Astrocyte of the hippocampus (primary cell): ENCODE measurements at places on chromosomes 3 and 15.

- no peak for DNase-seq
Observed at GRCh38 chr15:74933573-74933972, 4.3 kb downstream of the COX5A start.

DNA sequence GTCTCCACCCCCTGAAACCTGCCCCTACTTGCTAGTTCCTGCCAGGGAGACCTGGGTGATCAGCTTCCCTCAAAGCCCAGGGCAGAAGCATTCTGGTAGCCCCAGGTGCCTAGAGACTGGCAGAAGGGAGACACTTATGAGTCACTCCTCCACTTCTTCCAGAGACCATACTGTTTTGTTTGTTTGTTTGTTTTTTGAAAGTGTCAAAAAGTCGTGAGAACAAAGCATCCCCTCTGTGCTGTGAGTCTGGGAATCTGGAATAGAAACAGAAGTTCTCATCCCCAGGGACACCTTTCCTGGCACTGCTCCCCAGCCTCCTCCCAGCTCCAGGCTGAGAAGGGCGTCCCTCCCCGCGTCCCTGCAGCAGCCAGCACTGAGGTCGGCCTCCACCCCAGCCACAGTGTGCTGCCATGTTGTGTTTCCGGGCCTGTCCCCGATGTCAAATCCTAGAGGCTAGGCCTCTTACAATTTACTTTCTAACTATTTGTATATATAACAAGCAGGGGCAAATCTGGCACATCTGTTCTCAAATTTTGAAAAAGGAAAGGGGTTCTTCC, 573.0 kb downstream of the RBMS3 start:
- no peak for DNase-seq

GRCh38 chr3:184512621-184513020, 49.0 kb upstream of the EPHB3 start:
- DNase-seq, result no peak

DNA sequence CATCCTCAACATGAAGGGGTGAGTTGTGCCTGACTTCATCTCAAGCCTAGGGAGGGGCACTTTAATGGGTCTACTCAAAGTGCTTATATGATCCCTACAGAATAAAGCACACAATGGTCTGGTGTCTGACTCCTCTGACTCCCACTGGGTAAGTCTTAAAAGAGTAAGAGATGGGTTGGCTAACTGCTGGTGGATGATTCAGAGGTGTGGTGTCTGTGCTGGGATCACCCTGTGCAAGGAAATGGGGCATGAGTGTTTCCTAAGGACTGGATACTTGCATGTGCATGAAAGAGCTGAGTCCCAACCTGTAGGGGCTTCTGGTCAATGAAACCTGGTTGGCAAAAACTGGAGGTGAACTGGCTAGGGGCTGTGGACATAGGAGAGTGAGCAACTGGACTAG, 158.8 kb downstream of the IL20RB start:
- DNase-seq, result no peak

GRCh38 chr3:172815857-172816256, 65.3 kb downstream of the ECT2 start:
- DNase-seq, result no peak

DNA sequence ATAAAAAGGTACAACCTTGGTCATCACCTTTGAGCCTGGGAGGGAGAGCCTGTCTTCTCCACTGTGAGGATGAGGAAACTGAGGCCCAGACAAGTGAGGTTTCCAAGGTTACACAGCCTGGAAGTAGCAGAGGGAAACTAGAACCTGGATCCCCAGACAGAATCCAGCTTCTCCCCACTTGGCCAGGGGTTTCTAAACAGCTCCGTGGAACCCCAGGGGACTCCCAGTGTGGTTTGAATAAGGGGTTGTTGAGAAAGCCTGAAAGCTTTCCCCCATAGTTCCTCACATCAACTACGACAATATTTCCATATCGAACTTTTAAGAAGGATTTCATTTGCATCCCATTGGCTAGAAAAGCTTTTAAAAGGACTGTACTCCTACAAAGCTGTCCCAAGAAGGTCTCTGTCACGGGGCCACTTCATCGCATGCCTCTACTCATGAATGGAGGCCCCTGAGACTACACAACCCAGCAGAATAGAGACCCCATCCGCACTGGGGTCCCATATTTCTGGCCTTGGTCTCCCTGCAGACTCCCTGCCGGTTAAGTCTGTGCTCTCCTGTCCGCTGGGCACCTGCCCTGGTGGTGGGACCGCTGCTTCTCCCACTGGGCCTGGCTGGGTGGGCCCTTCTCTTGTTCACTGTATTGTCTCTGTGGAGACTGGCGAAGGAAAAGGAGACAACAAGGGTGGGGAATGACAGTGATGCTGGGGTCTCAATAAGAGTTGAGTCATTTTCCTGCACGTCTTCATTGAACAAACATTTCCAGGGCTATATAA, 178.5 kb downstream of the SMAD6 start:
- no peak for DNase-seq

- no peak for DNase-seq
Observed at GRCh38 chr3:108485146-108485545, 25.2 kb downstream of the MYH15 start.

DNA sequence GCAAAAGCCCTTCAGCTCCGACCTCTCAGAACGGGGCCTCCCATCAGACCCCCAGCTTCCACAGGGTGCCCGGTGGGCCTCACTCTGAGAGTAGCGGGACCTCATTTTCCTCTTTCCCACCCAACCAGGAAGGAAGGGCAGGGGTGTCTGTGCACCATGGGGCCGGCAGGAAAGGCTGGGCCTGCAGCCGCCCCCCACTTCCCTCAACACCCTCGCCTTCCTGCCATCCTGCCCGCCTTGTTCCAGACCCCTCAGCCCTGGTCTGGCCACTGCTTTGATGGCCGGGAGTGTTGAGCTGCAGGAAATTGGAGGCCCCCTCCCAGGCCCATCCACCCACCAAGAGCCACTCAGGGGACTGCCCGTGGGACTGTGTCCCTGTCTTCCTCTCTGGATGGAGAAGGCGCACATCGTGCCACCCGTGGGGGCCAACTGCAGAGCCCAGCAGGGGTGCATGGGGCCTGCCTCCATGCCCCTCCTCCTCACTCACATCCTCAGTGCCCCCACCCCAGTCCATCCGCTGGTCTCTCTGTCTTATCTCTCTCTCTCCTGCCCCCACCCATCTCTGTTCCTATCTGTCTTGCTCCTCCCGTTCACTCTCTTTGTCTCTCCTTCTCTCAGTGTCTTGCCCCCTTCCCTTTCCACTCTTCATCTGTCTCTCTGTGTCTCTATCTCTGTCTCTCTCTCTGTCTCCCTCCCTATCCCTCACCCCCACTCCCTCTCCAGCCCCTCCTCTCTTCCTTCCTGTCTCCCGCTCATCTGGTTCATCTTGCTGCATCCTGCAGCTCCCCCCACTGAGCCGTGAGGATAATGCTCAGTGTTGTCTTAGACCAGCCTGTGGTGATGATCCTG, 1.8 kb upstream of the PLXND1 start:
- DNase-seq, result peak; percentile 40

- no peak for DNase-seq
Observed at GRCh38 chr3:101141135-101141534, 147.9 kb upstream of the ABI3BP start.

DNA sequence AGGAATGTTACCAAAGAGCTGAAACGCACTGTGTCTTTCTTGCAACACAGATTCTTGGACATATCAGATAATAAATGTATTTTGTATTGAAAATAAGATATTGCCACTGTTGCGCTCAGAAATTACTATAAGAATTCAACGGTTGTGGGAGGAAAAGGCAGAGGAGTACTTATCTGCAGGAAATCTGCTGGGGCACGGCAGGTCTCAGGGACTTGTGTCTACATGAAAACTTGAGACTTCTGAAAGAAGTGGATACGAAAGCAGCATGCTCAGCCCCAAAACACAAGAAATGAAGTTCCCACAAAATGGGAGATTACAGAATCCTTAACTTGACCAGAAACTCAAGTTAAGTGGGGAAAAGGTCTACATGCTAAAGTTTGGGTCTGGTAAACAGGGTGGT, 86.5 kb downstream of the IGSF11 start:
- DNase-seq, result no peak

DNA sequence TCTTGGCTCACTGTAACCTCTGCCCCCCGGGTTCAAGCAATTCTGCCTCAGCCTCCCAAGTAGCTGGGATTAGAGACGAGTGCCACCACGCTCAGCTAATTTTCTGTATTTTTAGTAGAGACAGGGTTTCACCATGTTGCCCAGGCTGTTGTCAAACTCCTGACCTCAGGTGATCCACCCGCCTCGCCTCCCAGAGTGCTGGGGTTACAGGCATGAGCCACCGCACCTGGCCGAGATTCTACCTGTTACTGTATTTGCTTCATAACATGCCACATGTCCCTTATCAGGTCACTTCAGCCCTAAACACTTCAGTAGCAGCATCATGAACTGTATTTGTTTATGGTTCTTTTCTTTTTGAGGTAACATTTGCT, 7.5 kb upstream of the LCTL start:
- DNase-seq, result no peak

DNA sequence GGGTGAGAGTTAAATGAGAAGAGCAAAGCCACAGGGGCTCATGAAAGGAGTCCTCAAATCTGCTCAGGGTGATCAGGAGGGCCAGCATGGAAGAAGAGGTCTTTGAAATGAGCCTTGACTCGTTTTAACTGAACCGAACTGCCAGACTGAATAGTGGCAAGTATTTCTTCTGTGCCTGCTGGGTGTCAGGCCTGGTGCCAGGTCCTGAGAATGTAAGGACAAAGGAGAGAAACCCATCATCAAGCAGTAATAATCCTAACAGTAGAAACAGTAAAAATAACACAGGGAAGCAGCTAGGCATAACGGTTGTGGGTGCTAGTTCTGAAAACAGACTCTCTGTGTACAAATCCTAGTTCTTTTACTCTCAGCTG, 40.4 kb upstream of the SMAD3 start:
- DNase-seq, result peak; percentile 44

- no peak for DNase-seq
Observed at GRCh38 chr3:69752241-69752640, 13.0 kb downstream of the MITF start.

GRCh38 chr3:172562871-172563865, 39.9 kb upstream of the TNFSF10 start:
- DNase-seq, result peak; percentile 75

DNA sequence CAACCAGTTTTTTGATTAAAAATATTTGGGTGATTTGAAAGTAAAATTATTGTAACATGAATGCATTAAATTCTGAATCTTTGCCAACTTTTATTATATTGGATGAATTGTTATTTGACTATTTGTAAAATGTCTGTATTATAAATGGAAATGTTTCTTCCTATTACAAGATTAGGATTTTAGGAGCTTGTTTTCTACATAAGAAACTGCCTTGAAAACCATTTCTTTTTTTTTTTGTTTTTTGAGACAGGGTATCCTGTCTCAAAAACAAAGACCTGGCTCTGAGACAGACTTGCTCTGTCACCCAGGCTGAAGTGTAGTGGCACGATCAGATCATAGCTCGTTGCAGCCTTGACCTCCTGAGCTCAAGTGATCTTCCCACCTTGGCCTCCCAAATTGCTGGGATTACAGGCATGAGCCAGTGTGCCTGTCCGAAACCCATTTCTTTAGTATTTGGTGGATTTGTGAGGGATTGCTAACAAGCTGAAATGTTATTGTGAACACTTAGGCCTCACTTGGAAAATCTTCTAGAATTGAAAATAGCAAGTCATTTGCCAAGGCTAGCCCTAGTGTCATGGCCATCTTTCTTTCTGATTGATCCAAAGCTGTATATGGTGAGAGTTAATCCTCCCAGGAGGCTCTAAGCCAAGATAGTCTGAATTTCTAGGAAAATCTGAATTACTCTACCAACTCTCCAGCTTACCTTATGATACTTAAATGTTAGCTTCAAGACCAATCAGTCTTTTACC, 100.3 kb downstream of the FNDC3B start:
- DNase-seq, result no peak

- no peak for DNase-seq
Observed at GRCh38 chr3:51887620-51888019, 12.2 kb upstream of the IQCF5 start.

GRCh38 chr15:80586161-80586560, 108.9 kb upstream of the ABHD17C start:
- no peak for DNase-seq

- DNase-seq, result peak; percentile 26
Observed at GRCh38 chr15:35305031-35305550, 220.0 kb upstream of the NANOGP8 start.

- no peak for DNase-seq
Observed at GRCh38 chr15:45958924-45959323, 324.1 kb downstream of the SQOR start.

DNA sequence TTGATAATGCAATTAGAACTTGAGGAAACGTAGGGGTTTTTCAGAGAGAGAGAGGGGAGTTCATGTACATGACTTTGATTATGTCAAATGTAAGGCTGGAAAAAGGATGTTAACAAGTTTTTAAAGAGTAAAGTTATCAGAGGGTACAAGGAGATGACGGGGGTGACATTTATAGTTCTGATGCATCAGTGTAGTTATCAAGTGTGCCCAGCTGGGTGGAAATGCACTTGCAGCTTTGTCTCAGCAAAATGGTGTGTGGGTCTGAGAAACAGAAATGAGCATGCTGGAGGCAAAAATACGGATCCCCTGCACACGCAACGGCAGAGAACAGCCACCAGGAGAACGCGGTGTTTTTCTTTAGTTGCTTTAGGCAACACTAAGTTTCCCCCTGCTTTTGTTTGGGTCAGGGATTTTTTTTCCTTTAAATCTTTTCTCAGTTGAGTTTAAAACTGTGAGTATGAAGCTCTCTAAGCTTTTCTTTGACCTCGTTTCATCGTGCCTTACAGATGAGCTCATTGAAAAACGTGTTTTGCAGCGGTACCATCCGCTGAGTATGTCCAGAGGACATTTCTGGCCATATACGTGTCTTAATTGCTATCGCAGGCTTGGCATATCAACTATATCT, 205.4 kb downstream of the PDZRN3 start:
- no peak for DNase-seq

DNA sequence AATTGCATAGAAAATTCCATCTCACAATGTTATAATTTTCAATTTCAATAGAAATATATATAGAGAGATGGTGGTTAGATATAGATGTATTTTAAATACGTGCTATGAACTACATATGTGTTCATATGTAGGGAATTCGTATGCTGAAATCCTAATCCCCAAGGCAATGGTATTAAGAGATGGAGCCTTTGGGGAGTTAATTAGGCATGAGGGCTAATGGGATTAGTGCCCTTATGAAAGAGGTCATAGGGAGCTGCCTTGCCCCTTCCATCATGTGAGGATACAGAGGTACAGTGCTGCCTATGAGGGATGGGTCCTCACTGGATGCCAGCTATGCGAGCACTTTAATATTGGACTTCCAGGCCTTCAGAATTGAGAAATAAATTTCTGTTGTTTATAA, 79.6 kb upstream of the CCDC54 start:
- no peak for DNase-seq

DNA sequence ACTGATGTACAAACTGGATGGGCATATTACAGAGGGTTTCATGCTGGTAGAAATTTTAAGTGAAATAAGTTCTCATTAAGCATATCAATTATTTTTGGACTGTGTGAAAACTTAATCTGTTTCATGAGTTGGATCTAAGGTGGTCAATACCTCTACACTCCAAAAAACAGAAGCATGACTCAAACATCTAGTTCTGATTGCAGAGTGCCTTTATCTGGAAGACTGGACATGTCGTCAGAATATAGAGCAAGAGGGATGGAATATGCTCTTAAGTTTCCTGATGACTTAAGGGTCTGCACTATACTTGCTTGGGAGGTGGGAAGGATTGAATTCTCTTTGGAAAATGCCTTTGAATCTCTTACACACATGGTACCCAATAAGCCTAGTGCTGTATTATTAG, 138.3 kb downstream of the LPP start:
- DNase-seq, result no peak

GRCh38 chr3:134330883-134331810, 43.1 kb downstream of the AMOTL2 start:
- DNase-seq, result peak; percentile 75

GRCh38 chr15:65812467-65812866, 20.4 kb upstream of the DENND4A start:
- DNase-seq, result no peak

GRCh38 chr3:34955680-34956079, 683.6 kb upstream of the ARPP21 start:
- DNase-seq, result no peak
